Hypothalamus (tissue), 51 donors: ENCODE measurements at places on chromosomes 13 and 19.

- no peak for DNase-seq
These were observed 14.8 kb upstream of the SPATA13 start for GRCh38 chr13:24145674-24146073.

DNA sequence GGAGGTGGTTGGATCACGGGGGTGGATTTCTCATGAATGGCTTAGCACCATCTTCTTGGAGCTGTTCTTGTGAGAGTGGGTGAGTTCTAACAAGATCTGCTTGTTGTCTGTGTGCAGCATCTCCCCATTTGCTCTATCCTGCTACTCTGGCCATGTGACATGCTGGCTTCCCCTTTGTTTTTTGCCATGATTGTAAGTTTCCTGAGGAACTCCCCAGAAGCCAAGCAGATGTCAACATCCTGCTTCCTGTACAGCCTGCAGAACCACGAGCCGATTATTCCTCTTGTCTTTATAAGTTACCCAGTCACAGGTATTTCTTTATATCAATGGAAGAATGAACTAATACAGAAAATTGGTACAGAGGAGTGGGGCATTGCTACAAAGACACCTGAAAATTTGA is 2.3 kb upstream of the SIGLEC12 start:
- no peak for DNase-seq

GRCh38 chr19:30744741-30745475 is 372.7 kb downstream of the ZNF536 start:
- DNase-seq = no peak

DNA sequence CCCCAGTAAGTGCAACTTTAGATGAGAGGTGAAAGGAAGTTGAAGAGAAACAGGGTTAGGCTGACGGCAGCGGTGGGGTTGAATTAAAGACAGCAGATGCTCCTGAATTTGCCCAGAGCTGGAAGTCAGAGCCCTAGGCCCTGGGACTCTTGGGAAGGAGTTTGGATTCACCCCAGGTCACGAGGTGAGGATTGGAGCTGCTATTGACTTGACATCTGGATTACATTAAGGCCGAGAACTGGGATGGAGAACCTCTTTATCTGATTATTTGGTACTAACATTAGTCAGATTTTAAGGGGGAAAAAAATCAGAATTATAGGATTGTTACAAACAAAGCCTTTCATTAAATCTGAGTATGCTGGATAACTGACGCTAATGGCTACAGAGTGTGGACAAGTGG is 367.2 kb downstream of the ZNF536 start:
- DNase-seq = no peak

DNA sequence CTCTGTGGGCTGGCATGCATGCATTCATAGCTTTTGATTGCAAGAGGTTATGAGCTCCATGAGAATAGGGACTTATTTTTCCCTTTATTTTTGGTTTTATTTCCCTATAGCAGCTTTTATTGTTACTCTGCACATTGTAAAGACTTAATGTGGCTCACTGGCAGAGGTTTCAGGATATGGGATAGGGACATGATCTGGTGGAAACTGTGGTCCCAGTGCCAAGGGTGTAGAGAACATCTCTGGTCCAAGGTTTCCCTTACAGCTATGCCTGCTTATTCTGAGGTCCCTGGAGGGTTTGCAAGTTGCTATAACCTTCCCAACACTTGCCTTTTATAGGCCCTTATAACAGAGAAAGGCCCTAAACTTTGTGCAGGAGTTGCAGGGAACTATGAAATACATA is 33.6 kb downstream of the LMO7 start:
- DNase-seq = no peak

DNA sequence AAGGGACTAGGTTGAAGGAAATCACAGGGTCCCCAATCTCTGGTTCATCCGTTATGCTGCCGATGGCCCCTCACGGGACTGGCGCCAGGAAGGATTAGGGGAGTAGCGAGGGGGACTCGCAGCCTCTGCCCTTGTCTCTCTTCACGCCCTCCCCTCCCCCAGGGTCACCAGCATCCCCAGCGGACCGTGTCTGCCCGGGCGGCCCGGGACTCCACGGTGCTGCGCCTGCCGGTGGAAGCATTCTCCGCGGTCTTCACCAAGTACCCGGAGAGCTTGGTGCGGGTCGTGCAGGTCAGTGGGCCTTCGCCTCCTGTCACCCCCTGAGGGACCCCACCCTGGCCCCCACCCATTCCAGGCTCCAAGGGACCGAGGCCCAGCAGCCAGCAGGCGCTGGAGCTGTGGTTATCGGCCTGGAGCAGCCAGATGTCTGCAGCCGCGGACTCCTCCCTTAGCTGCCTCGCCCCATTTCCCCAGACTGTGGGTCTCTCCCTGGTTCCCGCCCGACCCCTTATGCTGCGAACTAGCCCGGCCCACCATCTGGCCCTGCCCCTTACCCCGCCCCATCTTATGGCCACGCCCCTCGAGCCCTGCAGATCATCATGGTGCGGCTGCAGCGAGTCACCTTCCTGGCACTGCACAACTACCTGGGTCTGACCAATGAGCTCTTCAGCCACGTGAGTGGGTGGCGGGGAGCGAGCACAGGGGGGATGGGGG is 5.4 kb downstream of the PNPLA6 start:
- no peak for DNase-seq

- DNase-seq = no peak
These were observed 17.2 kb upstream of the USPL1 start for GRCh38 chr13:30600496-30600895.

GRCh38 chr19:38870612-38871011 is 7.5 kb downstream of the RINL start:
- no peak for DNase-seq

DNA sequence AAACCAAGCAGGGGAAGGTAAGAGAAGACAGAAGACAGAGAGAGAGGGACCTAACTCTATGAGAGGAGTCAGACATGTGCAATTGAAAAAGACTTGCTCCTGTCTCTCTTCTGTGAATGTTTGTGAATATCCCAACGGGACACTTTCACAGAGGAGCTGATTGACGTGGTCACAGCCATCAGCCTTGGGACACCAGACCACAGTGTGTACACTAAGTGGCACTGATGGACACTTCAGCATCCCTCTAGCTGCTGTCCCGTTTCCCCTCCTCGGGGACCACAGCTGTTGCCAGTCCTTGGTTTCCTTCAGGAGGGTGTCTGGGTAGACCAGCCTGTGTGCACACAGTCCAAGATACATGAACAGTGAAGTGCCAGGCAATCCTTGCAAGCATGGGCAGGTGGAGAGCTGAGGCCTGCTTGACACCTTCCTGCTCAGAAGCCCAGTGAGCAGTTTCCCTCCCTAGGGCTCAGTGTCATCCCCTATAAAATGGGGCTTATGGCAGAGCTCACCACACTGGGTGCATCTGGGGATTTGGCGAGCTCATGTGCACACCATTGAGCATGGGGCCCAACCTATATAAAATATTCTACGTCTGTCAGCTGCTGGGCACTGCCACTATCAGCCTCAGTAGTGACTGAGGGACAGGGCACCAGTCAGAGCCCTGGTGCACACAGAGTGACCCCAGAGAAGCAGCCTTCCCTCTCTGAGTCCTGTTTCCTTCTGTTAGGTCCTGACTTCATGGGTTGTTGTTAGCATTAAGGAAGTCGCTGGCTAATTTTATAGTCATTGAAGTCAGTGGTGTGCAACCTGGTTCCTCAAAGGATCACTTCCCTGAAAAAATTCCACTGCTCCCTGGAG is 4.3 kb upstream of the USF2 start:
- no peak for DNase-seq

DNA sequence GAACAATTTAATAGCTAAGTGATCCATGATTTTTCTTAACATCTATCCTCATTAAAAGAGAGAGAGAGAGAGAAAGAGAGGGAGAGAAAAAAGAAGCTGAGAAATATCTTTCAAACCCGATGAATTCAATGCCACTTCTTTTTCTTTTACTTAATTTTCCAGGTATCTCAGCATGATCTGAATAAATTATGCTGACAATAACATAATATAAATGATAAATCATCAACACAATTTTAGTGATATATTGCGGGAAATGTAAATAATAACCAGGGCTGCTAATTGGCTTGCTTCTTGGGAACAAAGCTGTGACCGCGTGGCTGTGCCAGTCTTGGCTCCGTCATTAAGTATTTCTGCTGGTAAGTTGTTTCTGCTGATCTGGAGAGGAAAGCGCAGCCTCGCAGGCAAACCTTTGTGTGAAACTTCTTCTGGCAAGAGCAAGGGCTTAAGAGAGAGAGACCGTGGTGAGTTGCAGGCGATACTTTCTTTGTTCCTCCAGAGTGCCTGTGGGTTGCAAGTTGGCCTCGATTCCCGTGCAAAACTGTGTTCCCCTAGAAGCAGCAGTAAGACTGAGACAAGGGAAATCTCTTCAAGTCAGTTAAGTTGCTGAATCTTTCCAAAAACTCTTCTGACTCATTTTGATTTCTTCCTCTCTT is 489.1 kb upstream of the TSHZ3 start:
- no peak for DNase-seq

GRCh38 chr19:41299755-41300089 is 10.2 kb upstream of the CCDC97 start:
- no peak for DNase-seq

DNA sequence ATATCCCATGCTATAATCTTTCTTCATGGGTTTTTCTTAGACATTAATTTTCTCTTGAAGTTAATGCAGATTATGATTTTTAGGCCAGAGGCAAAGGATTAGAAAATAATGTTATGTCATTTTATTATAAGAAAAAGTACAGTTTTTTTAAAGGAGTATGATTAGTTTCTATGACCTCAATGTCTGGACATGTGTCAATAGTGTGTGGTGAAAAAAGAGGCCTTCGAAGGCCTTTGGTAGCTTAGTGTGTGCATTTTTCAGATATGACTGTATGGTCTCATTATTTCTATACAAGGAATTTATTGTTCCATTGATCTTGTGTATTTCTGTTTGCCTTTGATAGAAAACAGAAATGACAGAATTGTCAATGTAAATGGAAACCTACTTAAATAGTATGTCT is 195.6 kb downstream of the GPC5 start:
- no peak for DNase-seq

- DNase-seq = no peak
These were observed 16.8 kb downstream of the MBD3L2B start for GRCh38 chr19:7004313-7004931.

DNA sequence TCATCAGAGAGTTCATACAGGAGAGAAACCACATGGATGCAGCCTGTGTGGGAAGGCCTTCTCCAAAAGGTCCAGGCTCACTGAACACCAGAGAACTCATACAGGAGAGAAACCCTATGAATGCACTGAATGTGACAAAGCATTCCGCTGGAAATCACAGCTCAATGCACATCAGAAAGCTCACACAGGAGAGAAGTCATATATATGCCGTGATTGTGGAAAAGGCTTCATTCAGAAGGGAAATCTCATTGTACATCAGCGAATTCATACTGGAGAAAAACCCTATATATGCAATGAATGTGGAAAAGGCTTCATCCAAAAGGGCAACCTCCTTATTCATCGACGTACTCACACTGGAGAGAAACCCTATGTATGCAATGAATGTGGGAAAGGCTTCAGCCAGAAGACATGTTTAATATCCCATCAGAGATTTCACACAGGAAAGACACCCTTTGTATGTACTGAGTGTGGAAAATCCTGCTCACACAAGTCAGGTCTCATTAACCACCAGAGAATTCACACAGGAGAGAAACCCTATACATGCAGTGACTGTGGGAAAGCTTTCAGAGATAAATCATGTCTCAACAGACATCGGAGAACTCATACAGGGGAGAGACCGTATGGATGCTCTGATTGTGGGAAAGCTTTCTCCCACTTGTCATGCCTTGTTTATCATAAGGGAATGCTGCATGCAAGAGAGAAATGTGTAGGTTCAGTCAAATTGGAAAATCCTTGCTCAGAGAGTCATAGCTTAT is 17.7 kb downstream of the ZNF613 start:
- no peak for DNase-seq

DNA sequence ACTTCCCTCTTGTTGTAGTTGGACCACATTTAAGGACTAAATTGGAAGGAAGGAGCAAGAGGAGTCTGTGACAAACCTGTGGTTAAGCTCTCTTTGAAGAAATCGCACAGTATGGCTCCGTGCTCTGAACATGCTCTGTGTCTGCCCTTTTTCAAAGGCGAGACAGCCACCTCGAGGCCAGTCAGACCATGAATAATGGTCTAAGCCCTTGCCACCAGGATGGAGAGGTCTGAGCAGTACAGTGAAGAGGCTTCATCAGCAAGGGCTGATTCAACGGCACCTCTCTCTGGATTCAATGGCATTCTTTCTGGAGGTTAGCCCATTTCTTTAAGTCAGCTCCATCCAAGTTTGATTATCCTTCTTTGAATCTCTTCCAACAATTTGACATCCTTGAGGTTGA is 30.9 kb downstream of the FAM216B start:
- no peak for DNase-seq

GRCh38 chr13:21632196-21632595 is 28.2 kb upstream of the MICU2 start:
- no peak for DNase-seq

DNA sequence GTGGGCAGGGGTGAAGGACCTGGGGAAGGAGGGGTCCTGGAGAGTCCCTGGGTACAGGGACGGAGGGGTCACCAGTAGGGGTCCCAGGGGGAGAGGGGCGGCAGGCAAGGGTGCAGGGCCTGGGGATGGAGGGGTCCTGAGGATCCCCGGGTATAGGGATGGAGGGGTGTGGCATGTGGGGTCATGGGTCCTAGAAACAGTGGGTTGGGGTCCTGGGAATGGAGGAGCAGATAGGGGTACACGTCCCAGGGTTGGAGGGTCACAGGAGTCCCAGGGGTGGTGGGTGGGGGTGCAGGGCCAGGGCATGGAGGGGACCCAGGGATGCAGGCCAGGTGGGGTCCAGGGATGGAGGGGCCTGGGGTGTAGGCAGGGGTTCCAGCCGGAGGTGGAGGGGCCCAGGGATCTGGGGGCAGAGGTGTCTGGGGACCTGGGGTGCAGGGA is 1.4 kb downstream of the BTBD2 start:
- DNase-seq = no peak

DNA sequence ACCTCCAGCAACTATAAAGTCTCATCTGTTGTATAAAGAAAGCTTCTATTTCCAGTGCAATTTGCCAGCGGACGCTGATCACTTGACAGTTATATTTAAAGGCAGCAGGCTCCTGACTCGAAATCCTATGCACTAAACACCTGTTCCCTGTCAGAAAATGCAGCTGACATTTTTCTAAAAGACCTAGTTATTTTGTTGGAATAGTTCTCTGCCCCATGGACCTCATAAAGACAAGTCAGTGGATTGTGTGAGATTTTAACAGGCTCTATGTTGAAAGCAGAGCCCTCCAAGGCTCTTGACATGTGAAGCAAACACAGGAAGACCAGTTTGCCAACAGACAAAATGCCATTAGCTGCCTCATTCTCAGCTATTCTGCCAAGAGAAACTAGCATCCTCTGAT is 304.7 kb upstream of the KLF12 start:
- DNase-seq = no peak

GRCh38 chr13:29799041-29799440 is 51.4 kb downstream of the UBL3 start:
- DNase-seq = no peak

- DNase-seq = no peak
These were observed 24.1 kb downstream of the NKPD1 start for GRCh38 chr19:45136507-45137178.

DNA sequence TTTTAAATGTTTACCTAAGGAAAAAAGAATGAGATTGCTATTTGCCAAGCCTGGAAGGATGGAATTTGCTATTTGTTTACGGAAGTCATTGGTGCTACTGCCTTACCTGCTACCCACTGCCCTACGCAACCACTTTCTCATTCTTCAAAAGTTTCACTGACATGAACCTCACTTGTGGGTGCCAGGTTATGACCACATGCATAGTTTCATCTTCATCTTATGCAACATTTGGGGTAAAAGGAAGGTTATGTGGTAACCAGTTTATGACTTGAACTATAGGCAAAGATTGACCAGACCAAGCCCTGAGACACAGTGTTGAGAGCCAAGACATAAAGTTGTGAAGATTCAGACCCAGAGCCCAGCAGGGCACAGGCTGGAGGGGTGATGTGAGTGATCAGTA is 142.5 kb downstream of the LACC1 start:
- DNase-seq = no peak
